ENCODE measurements at places on chromosomes 12 and 14.

GRCh38 chr12:51254536-51254935, 15.7 kb downstream of the SMAGP start:
- H3K4me3 ChIP-seq: no peak overlapping the region
- DNase-seq: no peak

- H3K4me1 ChIP-seq: no peaks in the 10 kb centered on the region
- no peaks in the 10 kb centered on the region for H3K27me3 ChIP-seq
- no peak overlapping the region for H3K4me3 ChIP-seq
These were observed 63.3 kb downstream of the SYNE3 start for GRCh38 chr14:95452893-95453712.

DNA sequence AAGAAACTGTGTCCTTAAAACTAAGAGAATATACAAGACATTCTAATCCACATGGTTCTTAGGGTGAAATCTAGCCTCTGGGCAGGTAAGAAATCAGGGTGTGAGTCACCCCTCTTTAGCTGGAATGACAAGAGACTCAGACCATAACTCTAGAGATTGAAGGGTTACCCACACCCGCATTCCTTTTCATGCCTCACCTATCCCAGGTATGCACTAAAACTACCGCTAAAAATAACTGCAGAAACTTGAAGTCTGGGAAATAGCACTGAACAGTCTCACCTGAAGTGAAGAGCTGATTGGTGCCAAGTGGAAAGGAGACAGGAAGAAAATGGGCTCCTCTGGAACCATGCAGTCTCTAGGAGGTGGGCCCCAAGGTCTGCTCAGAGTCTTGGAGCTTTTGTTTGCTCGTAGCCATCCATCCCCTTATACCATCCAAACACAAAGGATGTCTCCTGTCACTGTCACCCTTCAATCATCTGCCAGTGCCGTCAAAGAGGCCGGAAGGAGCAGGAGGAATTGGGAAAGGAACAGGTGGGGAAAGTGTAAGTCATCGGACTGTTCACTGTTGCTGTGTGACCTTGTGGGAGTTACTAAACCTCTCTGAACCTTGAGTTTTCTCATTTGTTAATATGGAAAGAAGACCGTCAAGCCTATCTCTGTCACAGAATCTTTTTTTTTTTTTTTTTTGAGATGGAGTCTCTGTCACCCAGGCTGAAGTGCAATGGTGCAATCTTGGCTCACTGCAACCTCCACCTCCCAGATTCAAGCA, 22.4 kb downstream of the DDX47 start:
- no peak overlapping the region for H3K4me3 ChIP-seq
- peaks cover 11% of the 10 kb centered on the region for H3K4me1 ChIP-seq
- no peak overlapping the region for H3K27ac ChIP-seq
- no peak for DNase-seq

- H3K27ac ChIP-seq: no peak overlapping the region
- H3K4me3 ChIP-seq: no peak overlapping the region
- H3K27me3 ChIP-seq: no peaks in the 10 kb centered on the region
These were observed 25.9 kb upstream of the WNK1 start for GRCh38 chr12:726281-727140.

GRCh38 chr14:99734406-99735051, 50.4 kb downstream of the CYP46A1 start:
- peaks cover 73% of the 10 kb centered on the region for H3K27me3 ChIP-seq
- H3K4me3 ChIP-seq: no peak overlapping the region
- H3K27ac ChIP-seq: no peak overlapping the region
- DNase-seq: no peak
- H3K36me3 ChIP-seq: peaks cover 2% of the 10 kb centered on the region

DNA sequence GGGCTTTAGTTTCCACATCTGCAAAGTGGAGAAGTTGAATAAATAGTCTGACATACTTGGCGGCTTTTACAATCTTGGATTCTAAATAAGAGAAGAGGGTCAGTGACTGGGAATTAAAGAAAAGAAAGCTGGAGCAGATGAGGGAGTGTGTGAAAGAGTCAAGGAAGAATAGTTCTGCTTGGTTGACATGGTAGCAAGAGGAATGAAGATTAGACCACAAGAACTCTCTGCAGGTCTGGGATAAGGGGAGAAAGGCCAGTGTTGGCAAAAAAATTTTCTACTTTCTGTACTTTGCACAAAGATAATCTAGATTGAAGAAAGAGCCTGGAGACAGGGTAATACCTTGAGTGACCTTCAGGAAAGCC, 5.9 kb downstream of the ITGB7 start:
- peak overlapping the region; percentile 66 for H3K4me3 ChIP-seq
- H3K27ac ChIP-seq: peak overlapping the region; percentile 84
- peaks cover 45% of the 10 kb centered on the region for H3K36me3 ChIP-seq
- H3K4me1 ChIP-seq: peaks cover 64% of the 10 kb centered on the region

DNA sequence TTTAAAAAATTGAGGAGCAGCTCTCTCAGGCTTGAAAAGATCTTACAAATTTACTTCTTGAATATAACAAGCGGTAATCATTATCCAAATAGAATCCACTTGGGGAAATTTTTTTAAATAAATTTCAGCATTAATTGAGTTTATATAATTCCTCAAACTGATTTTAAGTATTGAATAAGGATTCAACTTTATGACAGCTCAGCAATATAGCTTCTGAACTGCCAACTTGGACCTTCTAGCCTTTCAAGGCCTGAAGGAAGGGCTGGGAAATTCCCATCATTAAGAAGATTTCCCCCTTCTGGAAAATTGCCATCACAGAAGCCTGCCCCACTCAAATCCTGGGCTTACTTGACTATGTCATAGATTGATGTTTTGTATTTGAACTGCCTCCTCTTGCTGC, 57.5 kb upstream of the GARIN2 start:
- no peaks in the 10 kb centered on the region for H3K4me1 ChIP-seq
- no peaks in the 10 kb centered on the region for H3K36me3 ChIP-seq
- no peak for DNase-seq
- no peaks in the 10 kb centered on the region for H3K27me3 ChIP-seq

DNA sequence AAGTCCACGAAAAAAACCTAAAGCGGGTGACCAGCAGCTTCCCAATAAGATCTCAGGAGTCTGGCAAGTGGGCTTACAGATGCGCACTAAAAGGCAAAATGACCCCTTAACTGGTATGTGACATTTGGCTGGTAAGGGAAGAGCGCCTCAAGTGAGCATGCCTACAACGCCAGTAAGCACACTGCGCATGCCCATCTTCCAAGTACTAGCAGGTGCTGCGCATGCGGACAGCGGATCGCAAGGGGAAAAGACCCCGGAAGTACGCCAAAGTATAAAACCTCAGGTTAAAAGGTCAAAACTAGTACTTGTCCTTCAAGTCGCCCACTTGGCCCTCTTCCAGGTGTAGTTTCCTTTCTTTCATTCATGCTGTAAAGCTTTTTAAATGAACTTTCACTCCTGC, 518.5 kb upstream of the MDGA2 start:
- H3K27me3 ChIP-seq: no peaks in the 10 kb centered on the region
- H3K27ac ChIP-seq: no peak overlapping the region
- no peaks in the 10 kb centered on the region for H3K4me1 ChIP-seq
- DNase-seq: no peak
- no peak overlapping the region for H3K4me3 ChIP-seq
- H3K36me3 ChIP-seq: no peaks in the 10 kb centered on the region

- no peaks in the 10 kb centered on the region for H3K4me1 ChIP-seq
- H3K36me3 ChIP-seq: peaks cover 44% of the 10 kb centered on the region
- DNase-seq: no peak
- no peak overlapping the region for H3K4me3 ChIP-seq
- no peaks in the 10 kb centered on the region for H3K27me3 ChIP-seq
These were observed 15.1 kb downstream of the SUDS3 start for GRCh38 chr12:118391424-118391823.

GRCh38 chr12:52679875-52680274, 332 bp downstream of the KRT1 start:
- no peak for DNase-seq
- no peaks in the 10 kb centered on the region for H3K36me3 ChIP-seq
- peaks cover 30% of the 10 kb centered on the region for H3K27me3 ChIP-seq
- no peak overlapping the region for H3K27ac ChIP-seq

DNA sequence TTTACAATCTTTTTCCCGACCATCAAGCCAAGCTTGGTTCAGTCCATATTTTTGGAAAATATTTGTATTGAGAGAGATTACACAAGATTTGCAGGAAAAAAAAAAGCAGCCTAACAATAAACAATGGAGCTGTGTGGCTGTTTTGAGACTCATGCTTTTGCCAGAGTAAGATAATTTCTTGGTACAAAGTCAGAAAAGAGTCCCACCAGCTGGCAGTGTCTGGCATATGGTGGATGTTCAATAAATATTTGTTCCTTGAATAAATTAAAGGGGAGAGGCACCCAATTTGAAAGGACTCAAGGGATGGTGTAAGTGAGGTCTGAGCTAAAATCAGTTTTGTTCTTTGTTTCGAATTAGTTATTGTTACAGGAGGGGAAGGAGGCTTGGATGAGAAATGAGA, 78.1 kb upstream of the RPH3A start:
- DNase-seq: no peak
- H3K4me3 ChIP-seq: no peak overlapping the region
- H3K27ac ChIP-seq: no peak overlapping the region
- H3K36me3 ChIP-seq: no peaks in the 10 kb centered on the region

GRCh38 chr12:3725388-3726115, 27.4 kb downstream of the CRACR2A start:
- H3K4me1 ChIP-seq: peaks cover 45% of the 10 kb centered on the region
- no peaks in the 10 kb centered on the region for H3K27me3 ChIP-seq
- H3K27ac ChIP-seq: no peak overlapping the region

GRCh38 chr12:114529966-114530365, 124.0 kb upstream of the TBX5 start:
- DNase-seq: no peak
- no peak overlapping the region for H3K4me3 ChIP-seq
- H3K27me3 ChIP-seq: no peaks in the 10 kb centered on the region
- no peak overlapping the region for H3K27ac ChIP-seq
- H3K36me3 ChIP-seq: no peaks in the 10 kb centered on the region

- DNase-seq: no peak
- H3K4me1 ChIP-seq: no peaks in the 10 kb centered on the region
- H3K27me3 ChIP-seq: no peaks in the 10 kb centered on the region
- peaks cover 1% of the 10 kb centered on the region for H3K36me3 ChIP-seq
These were observed 100.4 kb upstream of the FGD4 start for GRCh38 chr12:32298917-32299316.

- H3K27me3 ChIP-seq: no peaks in the 10 kb centered on the region
- no peaks in the 10 kb centered on the region for H3K4me1 ChIP-seq
- no peak overlapping the region for H3K4me3 ChIP-seq
- peaks cover 26% of the 10 kb centered on the region for H3K36me3 ChIP-seq
These were observed 19.9 kb downstream of the EIF2B2 start for GRCh38 chr14:75022655-75023054.

- no peaks in the 10 kb centered on the region for H3K36me3 ChIP-seq
- peaks cover 58% of the 10 kb centered on the region for H3K27me3 ChIP-seq
- no peak for DNase-seq
- no peak overlapping the region for H3K27ac ChIP-seq
- H3K4me3 ChIP-seq: no peak overlapping the region
These were observed 286.2 kb downstream of the CACNA1C start for GRCh38 chr12:2338991-2339431.

DNA sequence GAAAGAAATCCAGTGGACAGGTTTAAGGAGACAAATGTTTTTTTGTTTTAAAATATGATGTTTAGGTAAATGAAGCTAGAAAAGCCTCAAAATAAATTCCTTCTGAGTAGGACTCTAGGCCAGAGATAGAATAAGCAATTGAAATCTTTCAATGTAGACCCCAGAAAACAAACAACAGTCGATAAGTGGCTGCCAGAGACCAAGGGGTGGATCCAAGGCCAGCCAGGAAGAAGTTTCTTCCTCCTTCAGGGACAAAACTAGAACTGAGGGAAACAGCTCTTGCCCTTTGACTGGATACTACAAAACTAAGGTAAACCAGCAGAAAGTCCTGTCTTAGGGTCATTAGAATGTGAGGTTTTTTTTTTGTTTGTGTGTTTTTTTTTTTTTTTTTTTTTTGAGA, 481.6 kb downstream of the RAD51B start:
- H3K4me1 ChIP-seq: no peaks in the 10 kb centered on the region
- no peak overlapping the region for H3K27ac ChIP-seq
- no peaks in the 10 kb centered on the region for H3K36me3 ChIP-seq
- DNase-seq: no peak
- no peaks in the 10 kb centered on the region for H3K27me3 ChIP-seq
- no peak overlapping the region for H3K4me3 ChIP-seq

- no peaks in the 10 kb centered on the region for H3K36me3 ChIP-seq
- no peaks in the 10 kb centered on the region for H3K4me1 ChIP-seq
- H3K27me3 ChIP-seq: peaks cover 1% of the 10 kb centered on the region
- no peak overlapping the region for H3K4me3 ChIP-seq
- DNase-seq: no peak
- H3K27ac ChIP-seq: no peak overlapping the region
These were observed 6.8 kb downstream of the NTF3 start for GRCh38 chr12:5438671-5439200.

DNA sequence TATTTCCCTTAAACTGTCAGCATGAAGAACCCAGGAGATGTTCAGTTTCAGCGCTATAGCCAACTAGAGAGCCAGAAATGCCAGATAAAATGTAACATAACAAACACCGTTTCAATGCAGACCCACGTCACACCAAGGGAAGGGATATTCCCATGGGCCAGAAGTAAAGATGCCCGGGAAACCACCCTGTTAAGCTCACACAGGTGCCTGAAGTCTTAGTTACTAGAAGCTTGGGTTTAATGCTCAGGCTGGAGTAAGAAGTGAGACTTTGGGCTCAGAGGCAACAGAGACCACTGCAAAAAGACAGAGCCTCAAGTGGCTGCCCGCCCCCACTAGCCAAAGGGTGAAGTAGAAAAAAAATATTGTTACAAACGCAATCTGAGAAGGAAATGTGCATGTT, 52.3 kb downstream of the SYNE3 start:
- peaks cover 18% of the 10 kb centered on the region for H3K36me3 ChIP-seq
- peaks cover 46% of the 10 kb centered on the region for H3K4me1 ChIP-seq
- DNase-seq: no peak
- H3K4me3 ChIP-seq: peak overlapping the region; percentile 50
- H3K27ac ChIP-seq: peak overlapping the region; percentile 84

DNA sequence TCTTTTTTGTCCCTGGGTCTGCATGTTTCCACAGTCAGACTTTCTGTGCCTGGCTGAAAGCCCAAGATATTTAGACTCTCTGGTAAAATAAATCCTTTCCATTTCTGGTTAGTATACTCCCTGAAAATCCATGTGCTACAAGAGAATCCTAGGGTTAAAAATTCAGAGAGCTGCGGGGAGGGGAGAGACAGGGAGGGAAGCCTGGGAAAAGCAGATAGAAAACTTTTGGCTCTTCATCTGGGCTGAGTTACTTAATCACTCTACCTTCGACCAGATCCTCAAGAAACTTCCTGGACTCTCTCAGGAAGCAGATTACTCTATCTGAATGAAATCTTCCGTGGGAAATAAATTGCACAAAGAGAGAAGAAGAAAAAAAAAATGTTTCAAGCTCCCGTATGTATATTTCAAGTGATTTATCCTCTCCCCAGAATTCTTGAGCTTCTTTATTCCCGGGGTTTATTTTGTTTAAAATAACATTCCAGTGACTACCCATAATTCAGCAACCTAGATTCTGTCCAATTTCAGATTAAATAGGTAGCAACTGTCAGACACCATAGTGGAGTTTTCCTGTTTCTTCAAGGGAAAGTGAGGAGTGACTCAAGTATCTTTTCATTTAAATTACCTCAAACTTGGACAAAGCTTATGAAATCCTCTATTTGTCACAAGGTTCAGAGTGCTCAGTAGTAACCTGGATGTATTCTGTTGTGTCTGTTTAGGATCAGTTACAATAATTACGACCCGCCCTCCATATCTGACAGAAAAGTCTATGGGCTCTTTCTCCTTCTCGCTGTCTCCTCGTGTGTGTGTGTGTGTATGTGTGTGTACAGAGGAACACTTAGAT, 163.7 kb downstream of the MYRFL start:
- H3K27me3 ChIP-seq: peaks cover 10% of the 10 kb centered on the region
- no peak for DNase-seq
- H3K27ac ChIP-seq: no peak overlapping the region

GRCh38 chr14:53368066-53368465, 214.9 kb upstream of the DDHD1 start:
- DNase-seq: no peak
- H3K4me1 ChIP-seq: no peaks in the 10 kb centered on the region
- H3K4me3 ChIP-seq: no peak overlapping the region
- peaks cover 9% of the 10 kb centered on the region for H3K27me3 ChIP-seq
